PC-3 (cell line): ENCODE measurements at places on chromosomes 3 and 15. TPM values are rescaled to one million over a fixed set of nuclear protein-coding genes. Genes with fewer than 3 reads are reported as not detected.

- DNase-seq: peak; percentile 27
These were observed 89.7 kb upstream of the SLC4A7 start for GRCh38 chr3:27573780-27574437.

GRCh38 chr3:34106879-34107278 lies 308.4 kb downstream of the PDCD6IP start:
- peak; percentile 41 for DNase-seq

DNA sequence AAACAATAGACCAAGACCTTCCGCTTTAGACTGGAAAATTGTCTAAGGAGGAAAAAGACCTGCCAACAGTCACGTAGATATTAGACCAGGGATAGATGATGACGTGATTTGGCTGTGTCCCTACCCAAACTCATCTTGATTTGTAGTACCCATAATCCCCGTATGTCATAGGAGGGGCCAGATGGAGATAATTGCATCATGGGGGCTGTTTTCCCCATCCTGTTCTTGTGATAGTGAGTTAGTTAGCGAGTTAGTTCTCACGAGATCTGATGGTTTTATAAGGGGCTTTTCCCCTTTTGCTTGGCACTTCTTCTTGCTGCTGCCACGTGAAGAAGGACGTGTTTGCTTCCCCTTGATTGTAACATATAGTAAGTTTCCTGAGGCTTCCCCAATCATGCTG lies 31.7 kb upstream of the SUCLG2 start:
- DNase-seq: no peak

GRCh38 chr3:141462176-141462859 lies 24.5 kb upstream of the RASA2 start:
- DNase-seq: no peak

- DNase-seq: no peak
These were observed 46.2 kb downstream of the NR1D2 start for GRCh38 chr3:23991306-23991682.

DNA sequence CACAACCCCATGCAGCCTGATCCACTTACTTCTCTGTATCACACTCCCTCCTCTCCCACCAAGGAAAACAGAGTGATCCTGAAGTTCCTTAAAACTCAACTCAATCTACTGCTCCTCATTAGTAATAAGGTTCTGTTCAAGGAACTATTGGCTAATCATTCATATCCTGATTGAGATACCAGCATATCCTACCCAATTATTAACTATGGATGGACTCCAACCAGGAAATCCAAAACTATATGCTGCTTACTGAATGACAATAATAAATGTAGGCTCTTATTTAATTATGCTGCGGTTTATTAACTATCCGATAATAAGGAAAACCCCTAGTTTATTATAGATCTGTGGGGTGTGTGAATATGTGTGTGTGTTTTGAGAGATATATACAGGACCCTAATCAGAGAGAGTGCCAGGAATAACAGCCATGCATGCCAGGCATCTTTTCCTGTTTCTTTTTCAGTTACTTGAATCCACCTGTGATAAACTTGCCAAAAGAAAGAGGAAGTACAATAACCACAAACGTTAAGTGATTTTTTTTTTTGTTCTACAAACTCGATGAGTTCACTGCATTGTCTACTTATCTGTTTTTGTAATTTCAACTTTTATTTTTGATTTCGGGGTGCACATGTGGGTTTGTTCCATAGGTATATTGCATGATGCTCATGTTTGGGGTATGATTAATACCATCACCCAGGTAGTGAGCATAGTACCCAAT lies 1031.7 kb upstream of the CFAP20DC start:
- no peak for DNase-seq

DNA sequence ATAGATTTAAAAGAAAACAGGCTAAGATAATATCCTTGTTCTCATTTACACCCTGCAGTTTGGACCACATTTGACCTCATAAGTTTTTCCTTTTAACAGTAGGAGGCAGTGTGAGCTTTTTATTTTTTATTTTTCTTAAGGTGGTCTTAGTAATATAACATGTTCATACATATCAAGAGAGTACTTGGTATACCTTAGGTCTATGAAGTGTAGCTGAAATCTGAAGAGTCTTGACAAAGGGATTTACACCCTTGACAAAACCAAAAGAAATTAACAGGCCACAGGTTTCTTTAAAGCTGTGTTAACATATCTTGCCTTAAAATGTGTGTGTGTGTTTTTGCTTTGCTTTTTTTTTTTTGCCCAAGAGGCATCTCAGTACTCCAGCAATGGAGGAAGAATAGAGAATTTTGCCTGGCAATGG lies 3.2 kb downstream of the RAP2B start:
- DNase-seq: peak; percentile 33

DNA sequence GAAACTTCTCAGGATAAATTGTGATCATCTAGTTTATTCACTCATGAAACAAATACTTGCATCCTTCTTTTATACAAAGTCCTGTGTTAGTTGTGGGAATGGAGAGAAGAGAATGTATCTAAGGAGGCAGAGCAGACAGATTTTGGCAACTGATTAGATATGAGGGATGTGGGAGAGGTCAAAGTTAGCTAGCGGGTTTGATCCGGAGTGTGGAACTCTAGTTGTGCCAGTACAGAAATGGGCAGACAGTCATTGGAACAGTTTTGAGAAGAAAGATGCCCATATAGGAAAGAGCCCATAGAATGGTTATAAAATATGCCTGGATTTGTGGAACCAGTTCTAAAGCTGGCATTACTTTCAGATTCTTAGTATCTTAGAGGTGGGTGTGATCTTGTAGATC lies 141.1 kb downstream of the FNDC3B start:
- no peak for DNase-seq

- no peak for DNase-seq
These were observed 190.3 kb upstream of the PFN2 start for GRCh38 chr3:150161011-150161410.

DNA sequence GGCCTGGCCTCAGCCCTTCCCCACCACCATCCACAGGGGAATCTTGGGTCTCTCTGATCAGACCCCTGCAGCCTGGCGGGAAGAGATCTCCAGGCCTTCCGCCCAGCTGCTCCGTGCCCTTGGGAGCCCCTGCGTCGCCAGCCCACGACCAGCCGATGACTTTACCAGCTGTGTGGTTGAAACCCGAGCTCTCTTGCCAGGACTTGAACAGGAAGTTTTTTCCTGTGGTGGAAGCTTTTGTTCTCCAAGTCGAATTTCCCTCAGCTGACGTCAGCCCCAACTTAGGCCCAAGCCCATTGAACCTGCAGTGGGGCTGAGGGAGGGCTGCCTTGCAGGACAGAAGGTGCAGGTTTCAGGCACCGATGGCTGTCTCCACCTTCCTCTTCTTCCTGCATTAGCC lies 51.7 kb upstream of the SMAD3 start:
- DNase-seq: no peak

DNA sequence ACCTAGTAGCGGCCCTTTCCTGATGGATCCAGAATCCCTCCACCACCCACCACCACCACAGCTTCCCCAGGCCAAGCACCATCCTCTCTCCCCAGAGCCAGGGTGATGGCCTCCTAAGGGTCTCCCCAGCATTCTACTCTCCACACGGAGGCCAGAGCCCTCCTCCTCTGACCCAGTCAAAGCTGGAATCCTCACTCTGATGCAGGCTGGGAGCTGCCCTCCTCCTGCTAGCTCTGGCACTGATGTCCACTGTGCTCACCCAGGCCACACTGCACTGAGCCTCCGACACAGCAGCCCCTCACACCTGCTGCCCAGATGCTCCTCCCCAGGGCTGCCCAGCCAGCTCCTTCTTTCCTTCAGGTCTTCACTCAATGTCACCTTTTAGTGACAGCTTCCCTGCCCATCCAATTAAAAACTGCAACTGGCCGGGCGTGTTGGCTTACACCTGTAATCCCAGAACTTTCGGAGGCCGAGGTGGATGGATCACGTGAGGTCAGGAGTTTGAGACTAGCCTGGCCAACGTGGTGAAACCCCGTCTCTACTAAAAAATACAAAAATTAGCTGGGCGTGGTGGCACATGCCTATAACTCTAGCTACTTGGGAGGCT lies 21.0 kb downstream of the XXYLT1 start:
- no peak for DNase-seq

GRCh38 chr3:127775398-127776109 lies 46.8 kb downstream of the MGLL start:
- no peak for DNase-seq

- DNase-seq: no peak
These were observed 274.0 kb upstream of the TGFBR2 start for GRCh38 chr3:30332196-30333021.

- DNase-seq: peak; percentile 80
These were observed 5.2 kb downstream of the HTR3C start for GRCh38 chr3:184058029-184058428.

DNA sequence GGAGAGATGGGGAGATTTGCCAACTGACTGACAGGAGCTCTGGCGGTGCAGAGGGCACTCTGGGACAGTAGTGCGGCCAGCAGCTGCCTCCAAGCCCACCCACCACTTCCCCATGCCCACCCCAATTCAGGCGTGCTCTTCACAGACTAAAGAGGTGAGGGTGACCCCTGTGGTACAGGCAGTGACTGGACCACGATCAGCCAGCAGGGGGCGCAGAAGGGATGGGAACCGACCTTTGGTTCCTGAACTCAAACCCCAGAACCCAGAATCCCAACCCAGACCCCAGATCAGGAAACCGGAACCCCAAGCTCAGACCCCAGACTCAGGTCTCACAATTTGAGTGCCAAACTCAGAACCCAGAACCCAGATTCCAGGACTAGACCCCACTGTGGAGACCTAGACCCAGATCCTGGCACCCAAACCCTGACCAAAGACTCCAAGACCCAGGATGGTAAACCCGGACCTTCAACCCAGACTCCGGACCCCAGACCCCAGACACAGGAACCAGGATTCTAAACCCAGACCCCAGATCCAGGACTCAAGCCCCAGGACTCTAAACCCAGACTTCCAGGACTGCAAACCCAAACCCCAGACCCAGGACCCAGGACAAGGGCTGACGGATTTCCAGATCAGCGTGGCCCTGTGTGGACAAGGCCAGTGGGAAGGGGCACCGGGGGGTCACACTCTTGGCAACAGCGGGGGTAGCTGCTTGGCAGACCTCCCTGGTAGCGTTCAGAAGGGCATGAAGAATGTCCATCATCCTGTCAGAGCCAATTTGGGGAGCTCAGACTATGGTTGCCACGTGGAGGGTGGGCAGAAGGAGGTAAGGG lies 3.7 kb upstream of the MYL3 start:
- DNase-seq: peak; percentile 74

DNA sequence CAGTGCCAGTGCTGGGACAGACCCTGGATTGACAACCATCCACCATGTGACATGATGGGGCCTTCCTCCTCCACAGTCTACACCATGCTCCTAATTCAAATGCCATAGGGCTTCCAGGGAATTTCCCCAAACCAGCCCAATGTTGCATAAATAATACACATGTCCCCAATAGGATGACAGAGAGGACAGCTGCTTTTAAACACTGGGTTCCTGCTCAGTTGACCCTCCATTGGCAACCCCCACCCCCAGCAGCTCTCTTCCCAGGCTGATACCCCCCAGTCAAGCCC lies 28.3 kb upstream of the ATP2B2 start:
- DNase-seq: no peak

DNA sequence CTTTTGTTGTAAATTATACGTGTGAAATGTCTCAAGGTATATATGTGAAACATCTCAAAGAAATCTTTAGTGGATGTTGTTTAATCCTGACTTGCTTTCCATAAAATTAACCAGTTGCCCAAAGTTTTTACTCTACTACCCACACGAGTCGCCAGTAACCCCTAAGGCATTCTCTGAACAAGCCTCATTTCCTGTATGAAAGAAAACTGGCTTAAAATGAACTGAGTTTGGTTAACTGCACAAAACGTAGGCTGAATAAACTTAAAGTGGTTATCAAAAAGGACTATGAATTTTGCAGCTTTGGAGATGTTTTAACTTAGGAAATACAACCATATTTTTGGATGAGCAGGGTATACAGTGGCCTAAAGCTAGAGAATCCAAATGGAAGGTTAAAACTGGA lies 2.7 kb upstream of the APPL1 start:
- DNase-seq: peak; percentile 17

GRCh38 chr3:4633078-4634004 lies 140.2 kb downstream of the ITPR1 start:
- DNase-seq: peak; percentile 77

DNA sequence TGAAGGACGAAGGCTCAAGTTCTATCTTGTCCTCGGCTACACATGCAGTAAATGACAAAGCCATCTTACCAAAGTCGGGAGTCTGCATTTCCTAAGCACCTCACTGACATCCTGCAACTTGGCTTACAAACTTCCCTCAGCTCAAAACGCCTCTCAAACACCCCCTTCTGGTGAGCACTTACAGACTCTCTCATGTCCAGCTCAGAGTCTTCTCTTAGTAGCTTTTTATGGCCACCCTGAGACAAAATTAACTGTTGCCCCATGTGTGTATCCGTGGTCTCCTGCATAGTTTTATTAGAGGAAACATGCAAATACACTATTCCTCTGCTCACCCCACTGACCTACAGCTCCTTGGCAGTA lies 819.7 kb downstream of the FHIT start:
- peak; percentile 29 for DNase-seq

GRCh38 chr15:42640109-42640508 lies 64.7 kb downstream of the STARD9 start:
- no peak for DNase-seq

PP2D1 gene
- not detected in 2 replicates for total RNA-seq

ZNF662 gene
- total RNA-seq: 0.04 TPM in 1 of 2 replicates, not detected in the other

ULK4 gene
- total RNA-seq: 4.8 and 10.0 TPM in 2 replicates

CPNE9 gene
- 0.07 TPM in 1 of 2 replicates, not detected in the other for total RNA-seq

GPR87 gene
- total RNA-seq: 13.3 and 14.5 TPM in 2 replicates

SIDT1 gene
- total RNA-seq: 14.1 and 18.4 TPM in 2 replicates

PLCB2 gene
- 1.3 and 3.2 TPM in 2 replicates for total RNA-seq

PRKCD gene
- total RNA-seq: 7.8 and 18.7 TPM in 2 replicates

RYR3 gene
- not detected in 2 replicates for total RNA-seq

FMN1 gene
- total RNA-seq: 2.4 and 2.9 TPM in 2 replicates

SLC12A8 gene
- total RNA-seq: 11.0 and 11.7 TPM in 2 replicates

STOML1 gene
- 10.1 and 12.0 TPM in 2 replicates for total RNA-seq

MEGF11 gene
- total RNA-seq: not detected in 2 replicates

NEK11 gene
- total RNA-seq: 3.1 and 5.8 TPM in 2 replicates

SRGAP3 gene
- total RNA-seq: 7.5 and 9.6 TPM in 2 replicates

RTP3 gene
- not detected in 2 replicates for total RNA-seq

AMIGO3 gene
- 1.8 and 2.1 TPM in 2 replicates for total RNA-seq

GLT8D1 gene
- total RNA-seq: 53.6 and 70.2 TPM in 2 replicates
